ENCODE measurements at places on chromosomes 3 and 15. TPM values are rescaled to one million over a fixed set of nuclear protein-coding genes. Genes with fewer than 3 reads are reported as not detected.

- DNase-seq = no peak
Measured at GRCh38 chr3:45371621-45372020, 16.8 kb upstream of the LARS2 start.

- peak; percentile 88 for DNase-seq
Measured at GRCh38 chr3:71064956-71065763, 518.4 kb downstream of the FOXP1 start.

- DNase-seq = no peak
Measured at GRCh38 chr3:126515066-126515706, 2.4 kb downstream of the UROC1 start.

- no peak for DNase-seq
Measured at GRCh38 chr3:195042743-195043606, 228.0 kb downstream of the XXYLT1 start.

- DNase-seq = no peak
Measured at GRCh38 chr3:60932643-60933042, 318.6 kb downstream of the FHIT start.

- DNase-seq = no peak
Measured at GRCh38 chr3:14228681-14229470, 50.3 kb downstream of the LSM3 start.

DNA sequence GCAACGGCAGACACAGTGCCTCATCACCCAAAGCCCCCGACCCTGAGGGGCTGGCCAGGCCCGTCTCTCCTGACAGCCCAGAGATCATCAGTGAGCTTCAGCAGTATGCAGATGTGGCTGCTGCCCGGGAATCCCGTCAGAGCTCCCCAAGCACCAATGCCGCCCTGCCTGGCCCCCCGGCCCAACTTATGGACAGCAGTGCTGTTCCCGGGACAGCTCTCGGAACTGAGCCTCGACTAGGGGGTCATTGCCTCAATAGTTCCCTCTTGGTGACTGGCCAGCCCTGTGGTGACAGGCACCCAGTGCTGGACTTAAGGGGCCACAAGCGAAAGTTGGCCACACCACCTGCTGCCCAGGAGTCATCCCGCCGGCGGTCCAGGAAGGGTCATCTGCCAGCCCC lies 8.6 kb upstream of the TEX264 start:
- DNase-seq = no peak

DNA sequence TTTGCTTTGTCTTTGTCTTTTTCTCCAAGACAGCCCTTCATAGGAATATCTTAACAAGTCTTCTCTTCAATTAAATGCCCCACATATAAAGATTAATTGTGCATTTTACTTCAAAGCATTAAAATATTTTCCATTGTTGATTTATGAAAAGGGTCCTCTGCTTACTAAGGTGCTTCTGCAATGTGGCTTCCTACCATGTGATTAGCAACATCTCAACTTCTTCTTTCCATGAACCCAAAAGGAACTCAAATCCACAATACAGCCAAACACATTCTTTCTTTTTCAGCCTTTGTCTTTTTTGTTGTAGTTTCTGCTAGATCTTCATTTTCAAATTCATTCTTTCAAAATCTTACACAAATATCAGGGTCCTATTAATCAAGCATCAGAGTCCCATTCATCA lies 309.2 kb downstream of the NSUN3 start:
- no peak for DNase-seq

DNA sequence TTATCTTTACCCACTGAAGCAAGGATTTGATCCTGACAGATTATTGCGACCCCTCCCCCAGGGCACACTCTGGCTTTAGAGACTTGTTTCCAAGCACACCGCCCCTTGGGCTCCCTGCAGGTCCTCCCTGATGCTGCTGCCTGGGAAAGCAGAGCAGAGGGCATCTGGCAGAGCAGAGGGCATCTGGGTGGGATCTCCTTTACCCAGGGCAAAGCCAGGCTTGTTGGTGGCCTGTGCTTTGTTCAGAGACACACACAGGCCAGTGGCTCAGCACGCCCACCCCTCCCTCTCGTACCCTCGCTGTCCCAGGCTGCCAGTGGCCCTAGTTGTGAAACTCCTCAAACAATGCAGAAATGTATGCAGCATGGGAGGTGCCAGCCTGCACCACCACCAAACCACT lies 4.8 kb downstream of the KLF13 start:
- no peak for DNase-seq

DNA sequence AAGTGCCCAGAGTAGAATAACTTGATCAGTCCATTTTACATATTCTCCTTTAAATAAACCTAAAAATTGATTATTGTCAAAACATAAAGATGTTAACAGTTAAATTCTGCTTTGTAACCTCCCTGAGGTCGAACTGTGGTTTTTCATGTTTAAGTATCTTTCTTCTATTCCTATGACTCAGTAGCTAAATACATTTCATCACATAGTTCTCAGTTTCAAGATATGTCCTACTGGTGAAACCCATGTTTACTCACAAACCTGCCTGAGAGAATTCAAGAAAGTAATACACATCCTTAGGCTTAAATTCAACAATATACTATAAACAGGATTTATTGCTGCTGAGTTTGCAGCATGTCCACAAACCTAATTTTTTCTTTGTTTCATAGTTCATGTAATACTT lies 692.9 kb downstream of the ZPLD1 start:
- no peak for DNase-seq

DNA sequence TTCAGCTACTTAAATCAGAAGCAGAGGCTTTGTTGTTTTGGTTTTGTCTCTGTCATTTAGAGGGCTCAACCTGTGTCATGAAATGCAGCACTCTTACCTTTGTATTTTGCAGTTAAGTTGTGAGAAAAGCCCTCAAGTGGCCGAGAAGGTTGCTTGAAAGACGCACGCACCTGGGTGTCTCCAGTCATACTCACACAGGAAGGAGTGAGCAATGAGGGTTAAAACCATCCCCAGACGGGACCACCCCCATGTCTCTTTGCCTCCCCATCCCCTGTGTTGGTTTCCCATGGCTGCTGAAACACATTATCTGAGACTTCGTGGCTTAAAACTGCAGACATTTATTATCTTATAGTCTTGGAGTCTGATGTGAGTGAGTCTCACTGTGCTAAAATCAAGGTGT lies 376.1 kb upstream of the CFAP20DC start:
- DNase-seq = no peak

- no peak for DNase-seq
Measured at GRCh38 chr15:48384616-48385015, 53.4 kb downstream of the DUT start.

DNA sequence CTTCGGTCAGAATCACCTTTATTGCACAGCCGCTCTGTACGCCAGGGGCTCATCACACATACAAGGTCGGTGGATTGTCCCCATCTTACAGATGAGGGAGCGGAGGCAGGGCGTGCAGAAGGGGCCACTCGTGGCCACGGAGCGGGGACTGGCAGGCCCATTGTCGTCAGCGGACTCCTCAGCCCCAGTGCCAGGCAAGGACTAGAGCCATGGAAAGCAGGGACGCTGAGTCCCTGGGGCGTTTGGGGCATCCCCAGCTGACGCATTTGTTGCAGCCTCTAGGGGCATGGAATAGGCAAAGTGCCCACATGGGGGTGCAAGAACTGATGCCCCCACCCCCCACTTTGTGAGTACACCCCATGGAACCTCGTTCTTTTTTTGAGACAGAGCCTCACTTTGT lies 29.8 kb upstream of the FURIN start:
- no peak for DNase-seq

DNA sequence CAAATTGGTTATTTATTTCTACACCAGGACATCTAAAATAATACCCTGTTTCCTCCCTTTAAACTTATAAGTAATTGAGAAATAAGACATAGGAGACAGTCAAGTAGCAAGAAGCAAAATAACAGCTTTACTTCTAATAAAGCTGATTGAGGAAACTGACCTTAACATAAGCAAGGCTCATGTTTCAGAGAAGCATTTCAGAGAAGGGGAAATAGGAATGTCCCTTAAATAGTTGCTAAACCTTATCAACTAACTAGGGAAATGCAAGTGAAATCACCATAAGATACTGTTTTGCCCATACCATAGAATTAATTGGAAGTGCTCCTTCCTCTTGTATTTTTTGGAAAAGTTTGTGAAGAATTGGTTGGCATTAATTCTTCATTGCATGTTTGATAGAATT lies 84.9 kb downstream of the B3GALNT1 start:
- DNase-seq = no peak

GRCh38 chr3:1191026-1191425 lies 98.2 kb downstream of the CNTN6 start:
- no peak for DNase-seq

Gene ALDH1A2
- total RNA-seq = 34.5 TPM

Gene SMCO1
- not detected for total RNA-seq

Gene STAB1
- 136 TPM for total RNA-seq

Gene EPHA3
- total RNA-seq = not detected

Gene DNAH12
- not detected for total RNA-seq

Gene C3orf49
- not detected for total RNA-seq

Gene GATM
- 0.20 TPM for total RNA-seq
